ENCODE measurements at places on chromosomes 1 and 21. TPM values are rescaled to one million over a fixed set of nuclear protein-coding genes. Genes with fewer than 3 reads are reported as not detected.

DNA sequence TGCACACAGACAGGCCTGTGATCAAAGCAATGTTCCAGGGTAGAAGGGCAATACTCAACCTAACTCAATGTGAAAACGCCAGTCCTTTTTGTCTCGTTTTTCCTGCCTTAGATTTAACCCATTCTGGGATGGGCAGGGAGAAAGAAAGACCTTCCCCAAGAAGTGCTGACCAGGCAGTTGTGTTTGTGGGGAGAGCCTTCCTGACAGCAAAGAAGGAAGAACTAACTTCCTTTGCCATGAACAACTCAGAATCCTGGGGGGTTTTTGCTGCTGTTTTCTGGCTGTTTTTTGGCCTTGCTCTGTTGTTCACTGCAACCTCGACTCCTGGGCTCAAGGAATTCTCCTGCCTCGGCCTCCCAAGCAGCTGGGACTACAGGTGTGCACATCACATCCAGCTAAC is 112.0 kb upstream of the RAB4A start:
- DNase-seq: no peak

LSM10 gene
- 34.3 TPM for total RNA-seq

DNA sequence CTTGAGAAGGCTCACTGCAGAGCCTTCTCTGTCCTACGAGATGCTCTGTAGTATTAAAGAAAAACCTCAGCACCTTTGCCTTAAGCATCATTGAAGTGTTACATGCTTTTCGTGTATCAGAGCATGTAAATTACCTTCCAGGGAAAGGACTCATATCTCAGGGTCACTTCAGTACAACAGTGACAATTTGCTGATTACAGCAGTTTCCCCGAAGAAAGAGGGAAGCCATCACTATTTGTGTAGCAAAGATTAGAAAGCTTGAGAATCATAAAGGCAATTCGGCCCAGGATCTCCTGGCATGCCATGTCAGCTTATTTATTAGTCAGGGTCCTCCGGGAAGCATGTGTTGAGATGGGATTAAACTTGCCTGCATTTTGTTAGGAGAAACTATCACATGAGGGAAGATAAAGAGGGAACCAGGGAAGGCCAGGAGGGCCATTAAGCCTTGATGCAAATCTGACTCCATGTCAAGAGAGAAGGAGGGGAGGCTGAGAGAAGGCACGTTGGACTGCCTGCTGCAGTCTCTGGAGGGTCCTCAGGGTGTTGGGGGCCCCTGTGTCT is 55.2 kb upstream of the KCNJ6 start:
- DNase-seq: no peak

DNA sequence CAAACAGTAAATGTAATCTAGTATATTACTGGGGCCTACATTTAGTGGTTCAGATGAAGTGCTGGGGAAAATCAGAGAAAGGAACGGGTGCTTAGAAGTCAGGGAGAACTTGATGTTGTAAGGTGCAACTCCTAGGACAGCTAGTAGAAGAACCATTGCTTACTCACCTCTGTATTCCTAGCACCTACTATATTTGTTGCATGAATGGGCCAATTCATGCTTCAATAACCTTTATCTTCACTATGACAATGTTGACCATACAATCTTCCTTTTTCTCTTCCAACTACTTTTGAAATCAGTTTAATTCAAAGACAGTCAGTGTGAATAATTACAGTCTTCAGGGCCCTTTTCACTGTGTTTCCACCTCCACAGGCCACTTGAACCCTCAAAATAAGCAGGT is 125.0 kb upstream of the DMRTA2 start:
- DNase-seq: no peak

EVI5 gene
- 68.0 TPM for total RNA-seq

GRCh38 chr1:32240140-32240951 is 6.7 kb upstream of the FAM167B start:
- peak; percentile 49 for DNase-seq

- DNase-seq: no peak
These were observed 270.4 kb downstream of the PTPRU start for GRCh38 chr1:29506678-29507225.

GRCh38 chr1:69523461-69523860 is 44.3 kb upstream of the LRRC7 start:
- DNase-seq: no peak

GRCh38 chr1:26363549-26364448 is 8.8 kb downstream of the ZNF683 start:
- DNase-seq: peak; percentile 94

- peak; percentile 76 for DNase-seq
These were observed 6.7 kb upstream of the RNASEL start for GRCh38 chr1:182595641-182596240.

BEND5 gene
- total RNA-seq: 0.73 TPM

TNN gene
- not detected for total RNA-seq

TMEM125 gene
- total RNA-seq: 0.18 TPM

- no peak for DNase-seq
These were observed 66.4 kb downstream of the NTPCR start for GRCh38 chr1:233016798-233017197.

- DNase-seq: no peak
These were observed 17.4 kb downstream of the LMX1A start for GRCh38 chr1:165339164-165339563.

DNA sequence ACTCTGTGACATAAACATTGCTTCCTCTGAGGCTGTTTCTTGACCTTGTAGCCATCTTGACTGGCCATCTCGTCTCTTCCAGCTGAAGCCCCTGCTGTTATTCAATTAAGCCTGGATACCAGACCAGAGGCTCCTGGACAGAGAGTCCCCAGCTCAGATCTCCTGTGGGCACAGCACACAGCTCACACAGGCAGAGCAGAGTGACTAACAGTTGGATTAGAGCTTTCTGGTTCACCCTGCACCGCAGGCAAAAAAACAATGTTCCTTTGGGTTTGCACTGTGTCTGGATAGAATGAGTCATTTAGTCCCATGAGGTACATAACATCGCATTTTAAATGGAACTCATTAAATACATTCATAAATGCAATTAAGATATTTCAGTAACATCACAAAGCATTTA is 33.4 kb upstream of the USH2A start:
- no peak for DNase-seq

LIN28A gene
- not detected for total RNA-seq

DNA sequence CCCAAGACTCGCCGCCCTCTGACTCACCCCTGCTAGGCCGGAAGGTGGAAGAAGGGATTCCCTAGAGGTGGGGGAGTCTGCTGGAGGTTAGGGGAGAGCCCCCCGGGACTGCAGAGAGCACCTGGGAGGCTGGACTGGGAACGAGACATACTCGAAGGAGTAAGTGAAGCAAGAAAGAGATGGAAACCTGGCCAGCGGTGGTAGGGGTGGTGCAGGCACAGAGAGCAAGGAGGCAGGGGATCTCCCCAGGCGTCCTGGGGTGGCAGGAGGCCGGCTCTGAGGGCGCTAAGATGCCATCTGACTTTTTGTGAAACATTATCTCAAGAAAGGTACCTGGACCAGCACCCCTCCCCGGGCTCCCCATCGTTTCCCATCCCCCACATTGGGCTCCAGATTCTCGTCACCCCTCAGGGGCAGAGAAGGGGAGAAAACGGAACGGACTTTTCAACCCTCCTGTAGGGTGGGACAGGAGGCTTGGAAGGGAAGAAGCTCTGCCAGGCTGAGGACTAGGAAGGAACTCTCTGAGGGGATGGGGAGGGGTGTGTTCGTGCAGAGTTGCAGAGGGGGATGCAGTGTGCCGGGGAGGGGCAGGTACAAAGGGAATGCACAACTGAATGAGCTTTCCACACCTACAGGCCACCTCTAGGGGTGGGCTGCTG is 708 bp downstream of the CHRNB2 start:
- DNase-seq: no peak

DNA sequence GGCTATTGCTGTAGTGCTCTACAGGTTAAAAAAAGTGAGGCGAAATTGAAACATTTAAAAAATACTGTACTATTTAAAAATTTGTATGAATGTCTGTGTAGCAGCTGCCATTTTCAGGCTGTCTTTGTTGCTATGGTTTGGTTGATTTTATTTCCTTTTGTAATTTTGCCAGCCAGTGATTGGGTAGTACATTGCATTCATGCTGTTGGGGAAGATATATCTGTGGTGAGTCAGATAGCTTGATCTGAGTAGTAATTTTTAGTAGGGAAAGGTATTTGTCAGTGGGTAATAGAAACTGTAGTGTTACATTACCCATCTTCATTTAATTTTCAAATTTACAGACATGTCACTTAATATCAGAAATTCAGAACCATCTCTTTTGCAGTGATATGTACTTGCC is 15.0 kb downstream of the NFIA start:
- DNase-seq: no peak

GRCh38 chr1:32122151-32122550 is 14.3 kb downstream of the KPNA6 start:
- no peak for DNase-seq

GRCh38 chr1:116099919-116100318 is 11.3 kb upstream of the MAB21L3 start:
- DNase-seq: no peak

- no peak for DNase-seq
These were observed 111.4 kb downstream of the TOMM20 start for GRCh38 chr1:235017191-235017590.

DNA sequence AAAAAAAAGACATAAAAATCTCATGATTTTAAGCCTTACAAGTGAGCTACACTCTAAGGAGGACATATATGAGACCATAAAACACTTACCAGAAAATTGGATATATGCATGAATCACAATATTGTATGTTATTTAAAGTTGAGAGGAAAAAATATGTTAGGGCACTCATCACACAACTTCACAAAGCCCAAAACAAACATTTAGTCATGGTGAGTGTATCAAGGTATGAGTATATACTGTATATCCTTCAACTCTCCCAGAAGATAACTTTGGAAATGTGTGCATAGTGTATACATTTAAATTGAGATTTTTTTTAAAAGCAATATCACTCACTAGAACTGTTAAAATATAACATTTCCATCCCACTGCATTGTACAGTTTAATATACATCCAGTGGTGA is 259.3 kb downstream of the SRGAP2C start:
- no peak for DNase-seq

- DNase-seq: no peak
These were observed 46.0 kb downstream of the KCNJ6 start for GRCh38 chr21:37870221-37870620.

DNA sequence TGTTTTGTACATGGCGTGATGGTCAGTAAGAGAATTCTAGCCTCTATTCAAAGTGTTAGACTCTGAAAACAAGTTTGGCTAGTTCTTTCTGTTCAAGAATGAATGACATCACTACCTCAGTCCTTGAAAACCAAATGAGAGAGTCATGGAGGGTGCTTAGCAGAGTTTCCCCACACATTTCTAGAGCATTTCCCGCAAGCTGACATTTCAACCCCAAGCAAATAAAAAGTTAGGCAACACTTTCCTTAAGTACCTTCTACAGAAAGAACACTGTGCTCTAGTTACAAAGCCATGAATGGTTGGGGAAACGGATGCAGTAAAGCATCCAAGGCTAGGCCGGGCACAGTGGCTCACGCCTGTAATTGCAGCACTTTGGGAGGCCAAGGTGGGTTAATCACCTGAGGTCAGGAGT is 47.9 kb upstream of the SLC44A3 start:
- no peak for DNase-seq

MROH9 gene
- total RNA-seq: not detected

CENPS gene
- 8.6 TPM for total RNA-seq

MIXL1 gene
- total RNA-seq: 0.27 TPM

DNA sequence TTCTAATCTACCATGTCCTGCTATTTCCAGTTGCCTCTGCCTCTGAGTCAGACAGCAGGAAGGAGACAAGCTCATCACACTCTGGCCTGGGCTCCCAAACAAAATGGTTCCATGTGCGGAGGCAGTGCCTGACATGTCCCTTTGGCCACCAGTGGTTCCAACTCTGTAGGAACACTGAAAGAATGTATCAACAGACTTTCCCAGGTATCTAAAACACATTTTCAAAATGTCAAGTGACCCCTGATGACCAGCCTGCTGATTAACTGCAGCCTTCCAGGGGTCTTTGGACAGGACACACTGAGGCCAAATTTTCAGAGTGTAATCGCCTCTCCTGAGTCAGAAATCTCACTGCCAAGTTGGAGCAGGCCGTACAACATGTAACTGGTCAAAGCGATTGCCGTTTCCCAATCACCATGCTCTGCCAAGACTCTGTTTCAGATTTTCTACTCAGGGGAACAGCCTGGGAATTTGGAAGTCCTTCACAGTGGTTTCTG is 172.7 kb downstream of the TPR start:
- no peak for DNase-seq

PIGR gene
- not detected for total RNA-seq

- DNase-seq: peak; percentile 58
These were observed 79.2 kb downstream of the CD34 start for GRCh38 chr1:207831517-207832327.

DNA sequence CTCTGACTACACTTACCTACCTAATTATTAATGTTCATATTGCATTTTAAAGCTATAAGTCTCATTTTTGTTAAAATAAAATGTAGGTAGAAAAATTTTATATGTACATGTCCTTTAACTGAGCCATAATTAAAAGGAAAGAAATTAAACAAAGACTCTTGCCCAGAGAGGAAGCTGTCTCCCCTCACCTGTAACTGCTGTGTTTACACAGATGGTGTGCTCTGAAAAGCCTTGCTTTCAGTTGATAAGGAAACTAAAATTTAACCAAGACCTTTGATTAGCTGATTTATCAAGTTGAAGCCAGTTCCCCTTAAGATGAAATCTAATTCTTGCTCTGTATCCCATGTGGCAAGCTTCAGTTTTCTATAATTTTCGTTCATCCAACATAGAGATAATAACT is 213.5 kb downstream of the LYPLAL1 start:
- DNase-seq: no peak

- DNase-seq: no peak
These were observed 53.2 kb downstream of the DDAH1 start for GRCh38 chr1:85411567-85412305.

GRCh38 chr1:48092401-48092800 is 95.2 kb upstream of the TRABD2B start:
- no peak for DNase-seq

GRCh38 chr1:172135076-172135672 is 285.3 kb upstream of the C1orf105 start:
- DNase-seq: no peak

FAM177B gene
- total RNA-seq: not detected

DNA sequence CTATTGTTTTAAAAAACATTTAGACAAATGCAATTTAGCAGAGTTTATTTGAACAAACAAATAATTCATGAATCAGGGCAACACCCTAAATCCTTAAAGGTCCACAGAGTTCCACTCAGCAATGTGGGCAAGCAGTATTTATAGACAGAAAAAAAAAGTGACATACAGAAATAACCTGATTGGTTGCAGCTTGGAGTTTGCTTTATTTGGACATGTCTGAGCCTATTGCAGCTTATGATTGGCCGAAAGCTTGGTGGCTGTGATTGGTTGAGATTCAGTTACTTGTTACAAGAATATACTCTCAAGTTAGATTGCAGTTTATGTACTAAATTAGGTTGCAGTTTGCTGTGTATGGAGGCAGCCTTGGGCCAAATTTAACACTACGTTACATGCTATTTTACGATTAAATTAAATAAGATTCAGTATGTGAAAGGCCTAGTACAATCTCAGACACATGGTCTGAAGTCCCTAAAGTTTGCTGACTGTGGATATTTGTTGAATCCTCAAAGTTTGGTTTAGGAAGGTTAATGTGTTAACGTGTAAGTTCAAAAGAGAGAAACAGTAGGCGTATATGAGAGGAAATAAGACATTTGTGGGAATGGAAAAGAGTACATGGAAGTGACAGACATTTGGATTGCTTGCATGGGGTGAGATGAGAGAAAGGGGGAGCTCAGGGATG is 6.9 kb upstream of the CAMSAP2 start:
- no peak for DNase-seq

S100A14 gene
- not detected for total RNA-seq

- DNase-seq: no peak
These were observed at the start of gene SPAG17 for GRCh38 chr1:118185084-118185832. SPAG17 (minus strand) TSS chr1:118185228; CDS start chr1:118185157, 71 bp downstream.

All from activated naive CD4-positive, alpha-beta T cell treated with anti-CD3 and anti-CD28 coated beads, Interleukin-2, amount 50 U/mL, for 72 hours (primary cell).